ENCODE measurements at places on chromosomes 13 and 19.

DNA sequence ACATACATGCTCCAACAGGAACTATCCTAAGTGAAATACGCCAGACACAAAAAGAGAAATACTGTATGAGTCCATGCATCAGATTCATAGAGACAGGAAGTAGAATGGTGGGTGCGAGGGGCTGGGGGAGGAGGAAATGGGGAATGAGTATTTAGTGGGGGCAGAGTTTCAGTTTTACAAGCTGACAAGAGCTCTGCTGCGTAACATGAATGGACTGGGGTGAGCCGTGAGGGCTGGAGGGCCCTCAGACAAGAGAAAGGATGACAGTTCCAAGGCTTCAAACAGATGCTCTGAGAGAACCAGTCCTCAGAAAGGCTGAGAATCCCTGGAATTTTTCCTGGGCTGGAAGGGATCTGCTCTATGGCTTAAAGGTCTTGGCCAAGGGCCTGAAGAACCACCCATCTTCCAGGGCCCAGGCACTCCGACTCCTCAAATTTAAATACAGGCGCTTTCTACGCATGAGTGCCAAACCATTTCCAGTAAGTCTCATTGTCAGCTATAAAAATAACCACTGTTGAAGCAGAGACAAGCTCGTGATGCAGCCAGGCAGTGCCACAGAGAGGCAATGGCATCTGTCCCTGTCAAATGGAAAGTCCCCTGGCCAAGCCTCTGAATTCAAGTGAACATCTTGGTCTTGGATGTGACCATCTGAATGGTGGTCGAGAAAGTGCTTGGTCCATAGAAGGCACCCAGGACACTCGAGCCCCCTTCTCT, 17.5 kb downstream of the KLF2 start:
- DNase-seq = peak; percentile 50

DNA sequence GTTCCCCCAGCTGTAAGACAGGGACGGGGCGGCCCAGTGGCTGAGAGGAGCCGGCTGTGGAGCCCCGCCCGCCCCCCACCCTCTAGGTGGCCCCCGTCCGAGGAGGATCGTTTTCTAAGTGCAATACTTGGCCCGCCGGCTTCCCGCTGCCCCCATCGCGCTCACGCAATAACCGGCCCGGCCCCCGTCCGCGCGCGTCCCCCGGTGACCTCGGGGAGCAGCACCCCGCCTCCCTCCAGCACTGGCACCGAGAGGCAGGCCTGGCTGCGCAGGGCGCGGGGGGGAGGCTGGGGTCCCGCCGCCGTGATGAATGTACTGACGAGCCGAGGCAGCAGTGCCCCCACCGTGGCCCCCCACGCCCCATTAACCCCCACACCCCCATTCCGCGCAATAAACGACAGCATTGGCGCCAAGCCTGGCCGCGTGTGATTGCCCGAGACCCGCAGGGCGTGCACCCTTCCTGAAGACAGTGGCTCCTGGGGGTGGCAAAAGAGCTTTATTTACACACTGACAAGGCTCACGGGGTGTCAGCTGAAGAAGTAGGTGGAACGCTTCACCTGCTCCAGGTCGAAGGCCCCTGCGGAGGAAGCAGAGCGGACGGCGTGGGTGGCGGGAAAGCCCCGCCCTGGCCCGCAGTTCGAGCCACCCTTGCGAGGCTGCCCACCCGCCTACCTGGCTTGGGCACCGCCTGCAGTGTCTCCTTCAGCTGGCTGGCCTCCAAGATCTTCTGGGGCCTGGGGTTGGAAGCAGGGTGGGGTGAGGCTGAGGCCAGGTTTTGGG, 16.4 kb downstream of the POLRMT start:
- no peak for DNase-seq

GRCh38 chr19:5191091-5191490, 149.5 kb downstream of the PTPRS start:
- DNase-seq = no peak

DNA sequence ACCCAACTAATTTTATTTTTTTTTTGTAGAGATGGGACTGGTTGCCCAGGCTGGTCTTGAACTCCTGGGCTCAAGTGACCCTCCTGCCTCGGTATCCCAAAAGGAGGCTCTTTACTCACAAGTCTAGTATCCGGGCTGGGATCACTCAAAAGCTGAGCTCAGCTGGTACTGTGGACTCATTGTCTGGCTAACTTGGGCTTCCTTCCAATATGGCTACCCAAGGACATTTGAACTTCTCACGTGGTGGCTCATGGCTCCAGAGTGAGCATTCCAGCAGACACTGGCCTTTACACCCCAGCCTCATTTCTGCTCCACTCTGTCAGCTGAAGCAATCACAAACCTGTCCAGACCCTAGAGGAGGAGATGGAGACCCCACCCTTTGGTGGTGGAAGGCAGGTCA, 28.9 kb downstream of the HPN start:
- DNase-seq = no peak

DNA sequence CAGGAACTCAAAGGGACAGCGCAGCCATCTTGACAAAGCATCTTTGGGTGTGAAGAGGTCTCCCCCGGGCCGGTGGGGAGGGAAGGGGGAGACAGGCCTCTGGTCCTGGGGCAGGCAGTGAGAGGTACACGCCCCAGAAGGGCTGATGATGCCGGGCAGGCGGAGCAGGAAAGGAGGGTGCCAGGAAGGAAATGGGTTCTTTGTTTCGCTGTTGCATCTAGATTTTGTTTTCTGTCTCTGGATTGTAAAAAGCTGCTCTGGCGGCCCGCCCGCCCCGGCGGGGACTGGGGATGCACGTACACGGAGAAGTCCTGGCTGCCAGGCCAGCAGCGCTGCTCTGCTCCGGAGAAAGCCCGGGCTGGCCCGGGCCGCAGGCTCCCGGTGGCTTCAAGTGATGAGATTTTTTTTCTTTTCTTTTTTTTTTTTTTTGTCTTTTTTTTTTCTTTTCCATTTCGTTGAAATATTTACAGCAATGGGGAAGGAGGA, 13.2 kb upstream of the ASF1B start:
- peak; percentile 18 for DNase-seq

- DNase-seq = no peak
Observed at GRCh38 chr13:46684287-46685001, 112.5 kb downstream of the ESD start.

DNA sequence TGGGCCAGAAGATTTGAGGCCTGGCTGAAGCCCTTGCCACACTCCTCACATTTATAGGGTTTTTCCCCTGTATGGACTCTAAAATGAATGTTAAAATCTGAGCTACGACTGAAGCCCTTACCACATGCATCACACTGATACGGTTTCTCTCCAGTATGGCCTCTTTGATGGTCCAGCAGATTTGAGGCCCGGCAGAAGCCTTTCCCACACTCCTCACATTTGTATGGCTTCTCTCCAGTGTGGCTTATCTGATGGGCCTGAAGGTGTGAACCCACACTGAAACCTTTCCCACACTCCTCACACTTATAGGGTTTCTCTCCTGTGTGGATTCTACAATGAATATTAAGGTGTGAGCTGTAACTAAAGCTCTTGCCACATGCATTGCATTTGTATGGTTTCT, 21.0 kb downstream of the ZNF45 start:
- DNase-seq = no peak

GRCh38 chr19:11194656-11195558, 2.4 kb downstream of the KANK2 start:
- DNase-seq = no peak

DNA sequence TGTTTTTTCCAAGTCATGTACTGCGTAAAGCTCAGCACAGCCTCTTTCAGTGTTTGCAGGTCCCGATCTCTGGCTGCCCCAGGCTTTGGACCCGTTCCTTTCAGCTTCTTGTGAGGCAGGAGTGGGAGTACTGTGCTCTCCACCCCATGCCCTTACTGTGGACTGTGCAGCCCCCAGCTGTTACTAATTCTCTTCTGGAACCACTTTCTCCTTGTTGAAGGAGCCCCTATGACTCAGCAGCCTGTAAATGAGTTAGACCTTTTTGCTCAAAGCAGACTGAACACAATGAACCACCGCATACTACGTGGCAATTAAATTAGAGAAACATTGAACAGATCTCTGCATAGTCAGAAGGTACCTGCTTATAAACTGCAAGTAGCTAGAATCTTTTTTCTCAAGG, 39.0 kb downstream of the SERTM1 start:
- DNase-seq = no peak

DNA sequence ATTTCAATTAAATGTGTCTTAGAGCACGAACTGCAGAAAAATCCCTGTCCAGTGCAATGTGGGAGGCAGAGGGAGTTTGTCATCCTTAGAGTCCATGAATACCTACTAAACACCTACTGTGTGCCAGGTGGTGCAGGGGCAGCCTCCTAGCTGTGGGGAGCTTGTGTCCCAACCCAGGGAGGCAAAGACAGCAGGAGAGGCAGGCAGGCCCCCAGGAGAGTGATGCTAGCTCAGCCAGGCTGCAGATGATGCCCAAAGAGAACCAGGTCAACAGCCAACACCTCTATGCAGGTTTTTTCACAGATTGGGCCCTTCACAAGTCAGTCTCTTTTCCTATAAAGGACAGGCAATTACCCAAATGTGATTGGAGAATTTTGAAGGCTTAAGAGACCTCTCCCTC, 108.2 kb upstream of the UQCRFS1 start:
- DNase-seq = no peak

DNA sequence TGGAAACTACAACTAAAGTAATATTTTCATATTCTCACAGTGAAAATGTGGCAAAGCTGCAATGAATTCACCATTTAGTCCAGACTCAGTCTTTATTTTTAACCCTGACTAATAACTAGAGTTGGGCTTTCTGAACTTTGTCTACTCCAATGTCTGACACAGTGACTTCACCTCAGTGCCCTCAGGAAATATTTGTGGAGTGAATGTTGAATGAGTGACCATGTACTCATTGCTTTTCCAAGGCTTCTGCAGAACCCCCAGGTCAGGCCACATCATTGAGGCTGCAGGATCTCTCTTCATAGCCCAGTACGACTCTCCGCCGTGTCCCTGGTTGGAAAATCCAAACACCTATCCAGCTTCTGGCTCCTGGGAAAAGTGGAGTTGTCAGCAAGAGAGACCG, 1.8 kb downstream of the ZNF175 start:
- no peak for DNase-seq

- DNase-seq = no peak
Observed at GRCh38 chr13:61123538-61124289, 291.9 kb downstream of the PCDH20 start.

DNA sequence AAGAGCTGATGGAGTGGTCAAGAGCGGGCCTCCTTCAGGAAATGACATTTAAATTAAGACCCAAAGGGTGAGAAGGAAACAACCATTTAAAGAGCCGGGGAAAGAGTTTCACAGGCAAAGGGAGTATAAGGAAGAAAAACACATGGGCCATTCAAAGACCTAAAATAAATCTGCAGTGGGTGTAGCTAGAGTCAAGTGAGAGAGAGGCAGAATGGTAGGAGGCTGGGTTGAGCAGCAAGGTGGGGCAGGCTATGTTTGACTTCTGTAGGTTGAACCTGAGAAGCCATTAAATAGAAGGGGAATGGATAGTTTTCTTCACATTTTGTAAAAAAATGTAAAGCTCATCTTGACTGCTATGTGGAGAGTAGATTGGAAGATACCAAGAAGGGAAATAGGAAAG, 183.8 kb downstream of the LACC1 start:
- no peak for DNase-seq

DNA sequence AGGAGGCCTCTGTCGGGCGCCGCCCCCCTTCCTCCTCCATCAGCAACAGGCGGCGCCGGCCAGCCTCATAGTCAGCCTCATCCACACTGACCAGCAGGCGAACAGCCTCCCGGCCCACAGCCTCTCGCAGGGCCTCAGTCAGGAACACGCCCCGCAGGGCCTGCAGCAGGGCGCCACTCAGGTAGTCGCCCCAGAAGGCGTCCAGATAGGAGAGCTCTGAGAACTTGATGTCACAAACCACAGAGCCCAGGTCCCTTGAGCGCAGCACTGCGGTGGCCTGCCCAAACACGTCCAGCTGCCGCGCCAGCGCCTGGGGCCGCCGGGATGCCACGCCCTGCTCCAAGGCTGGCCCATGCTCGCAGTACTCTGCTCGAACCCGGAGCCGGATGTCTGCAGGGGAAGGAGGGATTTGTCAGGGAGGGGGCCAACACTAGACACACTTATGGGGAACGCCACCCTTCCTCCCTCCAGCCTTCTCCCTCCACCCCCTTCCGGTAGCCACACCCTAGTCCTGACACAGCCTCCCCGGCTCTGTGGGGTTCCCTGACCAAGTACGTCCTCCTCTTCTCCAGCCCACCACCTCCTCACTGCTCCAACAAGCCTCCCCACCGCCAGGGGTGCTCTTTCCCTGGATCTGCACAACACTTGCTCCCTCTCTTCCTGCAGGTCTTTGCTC, 17.9 kb downstream of the DEDD2 start:
- DNase-seq = peak; percentile 53

DNA sequence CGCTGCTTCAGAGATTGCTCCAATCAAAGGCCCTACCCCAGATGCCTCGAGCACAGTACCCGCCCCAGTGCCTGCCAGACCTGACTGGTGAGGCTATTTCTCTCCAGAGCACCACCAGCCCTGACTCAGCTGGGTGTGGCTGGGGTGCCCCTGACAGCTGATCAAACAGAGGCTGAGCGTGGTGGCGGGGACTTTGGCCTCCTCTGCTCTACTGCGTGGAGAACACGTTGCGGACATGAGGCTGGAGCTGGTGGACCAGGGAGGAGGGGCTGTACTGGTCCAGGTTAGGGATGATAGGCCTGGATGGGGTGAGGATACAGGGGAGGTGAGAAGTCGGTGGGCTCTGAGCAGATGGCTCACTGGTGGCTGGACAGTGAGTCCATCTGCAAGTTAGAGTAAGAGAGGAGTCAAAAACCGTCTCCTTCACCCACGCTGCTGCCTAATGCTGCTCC, 3.5 kb upstream of the DOCK6 start:
- no peak for DNase-seq

GRCh38 chr19:10363789-10364281, 16.5 kb downstream of the TYK2 start:
- no peak for DNase-seq

GRCh38 chr13:66859934-66860877, 369.9 kb downstream of the PCDH9 start:
- DNase-seq = no peak

GRCh38 chr19:1521636-1522035, 2.2 kb upstream of the PLK5 start:
- no peak for DNase-seq

DNA sequence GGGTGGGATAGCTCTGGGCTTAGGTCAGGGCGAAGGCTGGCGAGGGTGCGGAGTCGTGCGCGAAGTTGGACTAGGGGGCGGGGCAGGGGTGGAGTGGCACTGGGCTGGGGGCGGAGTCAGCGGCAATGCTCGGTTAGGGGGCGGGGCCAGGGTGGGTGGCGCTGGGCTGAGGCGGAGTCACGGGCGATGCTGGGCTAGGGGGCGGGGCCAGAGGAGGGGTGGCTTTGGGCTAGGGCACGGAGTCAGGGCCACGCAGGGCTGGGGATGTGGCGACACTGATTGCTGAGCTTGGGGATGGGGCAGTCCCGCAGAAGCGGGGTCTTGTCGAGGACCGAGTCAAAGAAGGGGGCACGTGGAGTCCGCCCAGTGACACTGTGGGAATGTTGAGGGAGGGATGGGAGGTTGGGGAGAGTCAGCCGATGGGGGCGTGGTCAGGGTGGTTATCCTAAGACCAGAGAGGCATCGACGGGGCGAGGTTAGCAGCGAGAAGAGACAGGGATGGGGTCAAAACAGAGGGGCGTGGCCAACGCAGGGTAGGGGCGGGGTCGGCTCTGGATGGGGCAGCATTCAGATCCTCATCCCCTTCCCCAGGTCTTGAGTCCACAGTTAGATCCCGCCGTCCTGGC, 8.7 kb downstream of the HOMER3 start:
- DNase-seq = peak; percentile 67

All from stimulated activated CD4-positive, alpha-beta T cell treated with anti-CD3 and anti-CD28 coated beads, Interleukin-12 subunit alpha, Interleukin-12 subunit beta, amount 100 ng/mL, for 24 hours (primary cell).